RPMI7951 (cell line): ENCODE measurements at places on chromosomes 3 and 15. TPM values are rescaled to one million over a fixed set of nuclear protein-coding genes. Genes with fewer than 3 reads are reported as not detected.

Gene TMCO5A
- total RNA-seq, result not detected in 2 replicates

DNA sequence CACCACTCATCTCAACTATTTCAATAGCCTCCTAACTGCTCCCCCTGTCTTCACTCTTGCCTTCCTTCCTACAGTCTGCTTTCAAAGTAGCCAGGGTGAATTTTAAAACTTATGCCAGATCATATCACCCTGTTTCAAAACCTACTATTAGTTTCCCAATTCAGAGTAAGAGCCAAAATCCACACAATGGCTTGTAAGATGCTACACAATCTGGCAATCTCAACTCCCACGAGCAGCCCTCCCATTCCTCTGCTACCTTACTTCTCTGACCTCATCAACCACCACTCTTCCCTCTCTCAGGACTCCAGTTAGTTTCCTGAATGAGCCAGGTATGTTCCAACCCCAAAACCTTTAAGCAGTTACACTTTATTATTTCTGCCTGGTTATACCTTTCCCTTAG, 62.5 kb downstream of the VPS13C start:
- DNase-seq, result no peak

DNA sequence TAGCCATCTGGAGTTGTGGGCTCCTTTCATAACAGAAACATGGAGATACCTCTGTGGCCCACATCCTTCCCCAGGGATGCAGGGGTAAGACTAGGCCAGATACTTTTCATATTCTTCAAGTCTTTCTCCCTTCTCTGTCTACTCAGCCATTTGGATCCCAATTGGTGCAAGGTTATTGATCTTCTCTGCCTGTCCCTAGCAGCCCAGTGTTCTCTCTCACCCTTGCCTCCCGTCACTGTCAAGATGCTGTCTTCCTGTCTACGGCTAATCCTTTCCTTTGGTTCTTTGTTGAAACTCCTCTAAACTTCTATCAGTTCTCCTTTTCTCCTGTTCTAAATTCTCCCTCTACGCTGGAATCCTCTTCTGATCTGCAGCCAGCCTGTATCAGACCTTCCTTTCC, 51.3 kb downstream of the SENP2 start:
- no peak for DNase-seq

DNA sequence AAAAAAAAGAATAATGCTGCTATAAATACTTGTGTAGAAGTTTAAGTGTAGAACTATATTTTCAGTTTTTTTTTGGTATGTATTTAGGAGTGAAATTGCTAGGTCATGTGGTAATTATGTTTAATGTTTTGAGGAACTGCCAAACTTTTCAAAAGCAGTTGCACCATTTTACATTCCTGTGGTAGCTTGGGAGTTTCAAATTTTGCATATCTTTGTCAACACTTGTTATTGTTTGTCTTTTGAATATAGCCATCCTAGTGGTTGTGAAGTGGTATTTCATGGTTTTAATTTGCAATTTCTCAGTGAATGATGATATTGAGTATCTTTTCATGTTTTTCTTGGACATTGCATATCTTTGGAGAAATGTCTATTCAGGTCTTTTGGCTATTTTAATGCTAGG, 30.4 kb downstream of the SKIL start:
- DNase-seq, result no peak

DNA sequence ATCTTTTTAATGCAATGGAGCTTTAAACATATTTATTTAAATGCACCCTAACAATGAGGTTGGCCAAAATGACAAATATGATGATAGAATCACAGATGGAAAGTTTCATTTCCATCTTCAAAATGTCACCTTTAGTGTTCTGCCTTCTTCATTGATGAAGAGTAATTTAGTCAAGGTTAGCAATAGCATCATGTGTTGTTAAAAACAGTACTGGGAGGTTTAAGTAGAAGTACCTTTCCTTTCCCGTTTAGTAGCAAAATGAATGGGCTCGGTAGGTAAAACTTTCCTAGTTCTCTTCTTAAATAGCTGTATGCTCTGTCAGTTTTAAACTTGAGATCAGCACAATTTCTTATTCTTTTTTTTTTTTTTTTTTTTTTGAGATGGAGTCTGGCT, 35.1 kb downstream of the EIF2AK4 start:
- DNase-seq, result no peak

- DNase-seq, result no peak
These were observed 44.6 kb downstream of the RFX7 start for GRCh38 chr15:56199038-56199437.
